ENCODE measurements at places on chromosomes 1 and 21.

DNA sequence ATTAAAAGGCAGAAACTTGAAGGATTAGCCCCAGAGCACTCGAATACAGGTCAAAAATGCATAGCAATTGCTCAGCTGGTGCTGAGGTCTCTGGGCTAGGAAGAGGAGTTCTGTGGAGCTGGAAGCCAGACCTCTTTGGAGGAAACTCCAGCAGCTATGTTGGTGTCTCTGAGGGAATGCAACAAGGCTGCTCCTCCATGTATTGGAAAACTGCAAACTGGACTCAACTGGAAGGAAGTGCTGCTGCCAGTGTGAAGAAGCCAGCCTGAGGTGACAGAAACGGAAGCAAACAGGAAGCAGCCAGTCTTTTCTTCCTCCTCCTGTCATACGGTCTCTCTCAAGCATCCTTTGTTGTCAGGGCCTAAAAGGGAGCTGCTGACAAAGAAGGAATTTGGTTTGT lies 233.4 kb upstream of the FGGY start:
- DNase-seq, result no peak

DNA sequence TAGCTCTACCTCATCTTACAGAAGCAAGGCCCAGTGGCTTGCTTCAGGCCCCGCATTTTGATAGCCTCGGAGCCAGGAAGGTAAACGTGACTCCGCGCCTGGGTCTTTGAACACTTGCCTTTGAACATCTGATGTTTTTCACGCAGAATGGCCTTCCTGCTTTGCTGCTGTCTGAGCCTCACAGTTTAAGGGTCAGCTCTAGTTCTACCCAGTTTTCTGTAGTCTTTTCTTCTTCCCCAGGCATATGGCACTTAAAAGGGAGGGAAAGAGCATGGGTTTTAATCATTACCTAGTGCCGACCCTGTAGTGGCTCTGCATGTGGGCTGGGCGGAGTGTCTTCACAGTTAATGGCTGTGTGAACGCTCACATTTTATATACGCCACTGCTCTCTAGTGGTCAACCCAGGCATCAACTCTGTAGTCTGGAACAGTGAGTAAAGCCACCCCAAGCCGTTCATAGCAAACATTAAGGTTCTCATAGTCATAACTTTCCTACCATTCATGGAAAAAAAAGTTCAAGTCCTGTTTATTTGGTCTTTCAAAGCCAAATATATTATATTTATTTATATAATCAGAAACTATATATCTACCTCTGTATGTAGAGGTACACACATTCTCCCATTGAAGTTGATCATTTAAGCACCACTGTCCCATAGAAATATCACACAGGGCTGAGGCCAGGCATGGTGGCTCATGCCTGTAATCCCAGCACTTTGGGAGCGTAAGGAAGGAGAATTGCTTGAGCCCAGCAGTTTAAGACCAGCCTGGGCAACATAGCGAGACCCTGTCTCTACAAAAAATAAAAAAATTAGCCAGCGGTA lies 78.1 kb downstream of the IER5 start:
- peak; percentile 79 for DNase-seq

GRCh38 chr1:159239551-159240220 lies 35.0 kb downstream of the ACKR1 start:
- no peak for DNase-seq

- no peak for DNase-seq
Observed at GRCh38 chr21:19523746-19524145, 1120.2 kb upstream of the TMPRSS15 start.

GRCh38 chr1:234604495-234605398 lies 5.2 kb downstream of the IRF2BP2 start:
- DNase-seq, result no peak

DNA sequence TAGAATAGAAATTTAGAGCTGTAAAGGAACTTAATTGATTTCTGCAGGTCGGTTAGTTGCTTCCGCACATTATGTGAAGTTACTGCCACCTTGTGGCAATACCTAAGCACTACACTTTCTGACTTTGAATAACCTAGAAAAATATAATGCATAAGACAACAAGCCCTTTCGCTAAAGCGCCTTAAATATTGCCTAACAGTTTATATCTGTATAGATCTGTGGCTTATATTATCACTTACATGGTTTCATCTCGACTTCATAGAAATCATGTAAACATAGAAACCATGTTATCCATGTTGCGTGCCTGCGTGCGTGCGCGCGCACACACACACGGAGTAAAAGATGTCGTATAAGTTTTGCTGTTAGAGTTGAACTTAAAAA lies 10.9 kb upstream of the IFI16 start:
- DNase-seq, result peak; percentile 79
